ENCODE measurements at places on chromosomes 5 and 9. TPM values are rescaled to one million over a fixed set of nuclear protein-coding genes. Genes with fewer than 3 reads are reported as not detected.

- H3K4me1 ChIP-seq: peaks cover 6% of the 10 kb centered on the region
- no peak for DNase-seq
- H3K27ac ChIP-seq: no peak overlapping the region
- H3K4me3 ChIP-seq: no peak overlapping the region
- no peaks in the 10 kb centered on the region for H3K36me3 ChIP-seq
Measured at GRCh38 chr5:81815321-81815720, 64.4 kb upstream of the SSBP2 start.

- peaks cover 6% of the 10 kb centered on the region for H3K4me1 ChIP-seq
- H3K27ac ChIP-seq: no peak overlapping the region
- H3K36me3 ChIP-seq: no peaks in the 10 kb centered on the region
- H3K4me3 ChIP-seq: no peak overlapping the region
- peaks cover 3% of the 10 kb centered on the region for H3K27me3 ChIP-seq
Measured at GRCh38 chr9:109745335-109746283, 34.4 kb upstream of the PALM2AKAP2 start.

- H3K27me3 ChIP-seq: no peaks in the 10 kb centered on the region
- H3K36me3 ChIP-seq: no peaks in the 10 kb centered on the region
- H3K4me1 ChIP-seq: peaks cover 4% of the 10 kb centered on the region
- no peak overlapping the region for H3K4me3 ChIP-seq
- no peak for DNase-seq
Measured at GRCh38 chr5:146720107-146720506, 158.4 kb downstream of the PPP2R2B start.

DNA sequence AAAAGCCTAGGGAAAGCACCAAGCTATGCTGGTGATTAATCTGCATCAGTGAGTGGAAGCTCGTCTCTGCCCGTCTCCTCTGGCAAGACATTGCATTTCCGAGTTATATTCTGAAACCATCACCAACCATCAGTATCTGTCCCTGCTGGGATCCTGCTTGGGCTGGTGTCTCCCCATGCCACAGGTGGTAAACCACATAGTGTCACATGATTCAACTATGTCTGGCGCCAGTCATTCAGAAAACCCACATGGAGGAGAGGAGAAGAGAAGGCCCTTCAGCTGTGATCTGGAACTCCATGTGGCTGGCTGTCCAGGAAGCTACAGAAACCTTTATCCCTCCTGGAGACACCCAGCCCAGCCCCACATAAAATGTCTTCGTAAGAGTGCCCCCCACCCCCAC lies 4.8 kb downstream of the IL9 start:
- no peak overlapping the region for H3K4me3 ChIP-seq
- no peak for DNase-seq
- H3K27me3 ChIP-seq: peaks cover 8% of the 10 kb centered on the region
- no peak overlapping the region for H3K27ac ChIP-seq
- H3K36me3 ChIP-seq: no peaks in the 10 kb centered on the region

DNA sequence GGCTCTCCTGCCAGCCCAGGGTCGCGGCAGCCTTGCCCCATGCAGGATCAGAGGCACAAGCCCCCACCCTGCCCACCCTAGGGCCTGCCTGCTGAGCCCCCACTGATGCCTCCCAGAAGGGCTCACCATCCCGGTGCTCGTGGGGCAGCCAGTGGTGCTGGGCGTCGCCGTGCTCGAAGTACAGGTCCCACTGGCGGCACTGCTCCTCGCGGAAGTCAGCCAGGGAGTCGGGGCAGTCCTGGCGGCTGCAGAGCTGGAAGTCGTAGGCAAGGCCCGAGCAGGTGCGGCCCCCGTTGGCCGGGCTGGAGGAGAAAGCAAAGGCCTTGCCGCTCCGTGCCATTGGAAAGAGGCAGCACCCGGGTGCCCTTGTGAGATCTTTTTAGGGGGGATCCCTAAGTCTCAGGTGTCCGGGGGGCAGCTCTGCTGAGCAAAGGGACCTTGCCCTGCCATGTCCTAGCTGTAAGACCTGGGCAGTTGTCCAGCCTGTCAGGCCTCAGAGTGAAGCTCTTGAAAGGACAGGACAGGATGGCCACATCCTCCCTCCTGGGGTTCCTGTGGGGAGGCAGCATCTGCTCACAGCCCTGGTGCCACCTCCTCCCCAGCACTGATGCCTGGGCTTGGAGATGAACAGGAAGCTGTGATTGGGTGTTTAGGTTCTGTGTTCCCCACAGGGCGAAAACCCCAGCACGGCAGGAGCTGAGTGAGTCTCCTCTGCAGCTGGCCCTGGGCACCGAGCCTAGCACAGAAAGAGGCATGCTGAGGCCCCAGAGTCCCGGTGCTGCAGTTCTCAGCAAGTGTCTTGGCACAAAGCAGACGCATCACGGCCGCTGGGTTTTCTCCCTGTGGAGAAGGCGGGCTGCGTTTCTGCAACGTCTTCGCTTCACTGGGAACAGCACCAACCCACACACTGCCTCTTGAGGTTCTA lies 77.7 kb downstream of the ZNF354C start:
- H3K36me3 ChIP-seq: peaks cover 18% of the 10 kb centered on the region
- H3K4me1 ChIP-seq: peaks cover 28% of the 10 kb centered on the region
- DNase-seq: peak; percentile 9
- H3K27ac ChIP-seq: no peak overlapping the region
- no peak overlapping the region for H3K4me3 ChIP-seq
- H3K27me3 ChIP-seq: no peaks in the 10 kb centered on the region

DNA sequence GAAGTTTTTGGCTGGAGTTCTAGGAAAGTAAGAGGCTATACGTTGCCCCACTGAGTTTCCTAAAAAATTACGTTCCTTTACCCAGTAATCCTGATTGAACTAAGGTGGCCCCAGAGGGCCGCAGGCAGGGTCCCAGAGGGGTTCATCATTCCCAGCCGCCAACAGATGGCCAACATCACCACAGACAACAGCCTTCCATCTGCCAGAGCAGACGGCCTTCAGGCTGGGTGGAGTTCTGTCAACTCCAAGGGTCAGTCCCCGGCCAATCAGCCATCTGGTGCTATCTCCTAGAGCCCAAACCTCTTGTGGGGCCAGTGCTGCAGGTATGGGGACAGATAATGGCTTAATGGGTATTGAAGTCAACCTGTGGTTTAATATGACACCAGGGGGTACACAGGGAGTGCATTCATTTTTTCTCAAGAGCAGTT lies 30.4 kb downstream of the TBC1D2 start:
- no peak overlapping the region for H3K27ac ChIP-seq
- H3K4me3 ChIP-seq: no peak overlapping the region
- no peak for DNase-seq
- H3K4me1 ChIP-seq: peaks cover 5% of the 10 kb centered on the region
- peaks cover 13% of the 10 kb centered on the region for H3K36me3 ChIP-seq

The VDAC1 gene
- 180 TPM for total RNA-seq
